ENCODE measurements at places on chromosomes 5 and 9.

- no peak for DNase-seq
Measured at GRCh38 chr5:113450462-113450861, 15.7 kb upstream of the TSSK1B start.

GRCh38 chr9:37449862-37450632 is 15.2 kb downstream of the ZBTB5 start:
- no peak for DNase-seq

GRCh38 chr9:125475385-125475784 is 213.8 kb downstream of the GAPVD1 start:
- DNase-seq: no peak

GRCh38 chr5:173872957-173873305 is 15.2 kb upstream of the CPEB4 start:
- DNase-seq: no peak

DNA sequence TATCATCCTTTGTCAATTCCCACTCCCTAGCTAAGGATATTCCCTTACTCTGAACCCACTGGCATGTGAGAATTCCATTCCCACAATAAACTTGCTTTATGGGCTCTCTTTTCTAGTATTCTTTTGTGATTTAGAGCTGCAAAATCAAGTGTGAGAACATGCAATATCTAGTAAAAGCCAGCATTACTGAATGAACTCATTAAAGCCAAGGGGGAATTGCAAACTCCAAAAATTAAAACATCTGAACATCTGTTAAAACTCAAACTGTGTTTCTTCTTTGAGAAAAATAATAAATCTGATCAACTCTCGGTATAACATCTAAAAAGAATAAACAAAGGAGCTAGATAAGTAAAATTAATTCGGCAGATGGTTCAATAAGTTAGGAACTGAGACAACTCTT is 53.1 kb upstream of the MPDZ start:
- no peak for DNase-seq

GRCh38 chr5:151231359-151231758 is 7.5 kb upstream of the CCDC69 start:
- DNase-seq: no peak

- DNase-seq: peak; percentile 20
Measured at GRCh38 chr9:94656200-94656599, 16.9 kb upstream of the FBP1 start.

- no peak for DNase-seq
Measured at GRCh38 chr9:899440-900184, 58.1 kb downstream of the DMRT1 start.

- DNase-seq: no peak
Measured at GRCh38 chr5:32422697-32423096, 21.8 kb downstream of the ZFR start.

DNA sequence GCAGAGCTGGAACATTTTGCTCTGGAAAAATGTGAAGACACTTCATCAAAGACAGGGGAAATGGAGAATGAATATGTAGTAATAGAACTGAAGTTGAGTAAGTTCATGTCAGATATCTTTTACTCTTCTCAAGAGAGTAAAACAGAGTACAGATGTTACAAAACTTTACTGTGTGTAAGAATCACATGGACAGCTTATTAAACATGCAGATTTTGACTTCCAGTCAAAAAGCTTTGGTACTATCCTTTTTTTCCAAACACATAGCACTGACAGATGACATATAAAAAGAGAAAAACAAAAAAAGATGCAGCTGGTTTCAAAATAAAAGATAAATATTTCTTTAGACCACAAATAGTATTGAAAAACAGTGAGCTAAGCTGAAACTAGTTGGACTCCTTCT is 115.4 kb downstream of the FBN2 start:
- no peak for DNase-seq

DNA sequence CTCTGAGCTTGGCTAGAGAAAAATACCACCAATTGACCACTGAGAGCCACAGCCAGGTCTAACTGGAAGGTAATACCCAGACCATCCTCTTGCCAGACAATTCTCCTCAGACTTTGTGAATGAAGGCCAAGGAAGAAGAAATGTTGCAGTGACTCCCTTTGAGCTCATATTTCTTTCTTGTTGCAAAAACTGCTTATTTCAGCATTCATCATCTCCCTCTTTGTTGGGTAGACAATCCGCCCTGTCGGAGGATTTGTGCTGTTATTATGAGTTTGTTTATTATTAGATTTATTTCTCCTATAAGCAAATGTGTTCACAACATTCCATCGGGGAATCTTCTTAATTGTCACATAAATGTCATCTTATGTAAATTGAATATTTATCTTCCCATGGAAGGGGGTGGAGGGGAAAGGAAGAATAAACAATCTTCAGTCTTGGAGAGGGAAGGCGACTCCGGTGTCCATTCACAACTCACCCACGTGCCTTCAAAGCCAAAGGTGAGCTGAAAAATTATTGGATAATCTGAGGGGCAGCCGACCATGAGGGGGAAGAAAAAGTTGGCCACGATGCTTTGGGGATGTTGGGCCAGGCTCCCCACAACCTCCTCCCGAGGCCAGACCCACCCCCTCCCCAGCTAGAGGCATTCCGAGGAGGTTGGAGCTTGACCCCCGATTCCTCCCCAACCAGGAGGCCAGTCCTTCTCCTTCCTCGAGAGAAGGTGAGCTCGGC is 1.8 kb upstream of the JADE2 start:
- no peak for DNase-seq
